ENCODE measurements at places on chromosomes 16 and 17. TPM values are rescaled to one million over a fixed set of nuclear protein-coding genes. Genes with fewer than 3 reads are reported as not detected.

DNA sequence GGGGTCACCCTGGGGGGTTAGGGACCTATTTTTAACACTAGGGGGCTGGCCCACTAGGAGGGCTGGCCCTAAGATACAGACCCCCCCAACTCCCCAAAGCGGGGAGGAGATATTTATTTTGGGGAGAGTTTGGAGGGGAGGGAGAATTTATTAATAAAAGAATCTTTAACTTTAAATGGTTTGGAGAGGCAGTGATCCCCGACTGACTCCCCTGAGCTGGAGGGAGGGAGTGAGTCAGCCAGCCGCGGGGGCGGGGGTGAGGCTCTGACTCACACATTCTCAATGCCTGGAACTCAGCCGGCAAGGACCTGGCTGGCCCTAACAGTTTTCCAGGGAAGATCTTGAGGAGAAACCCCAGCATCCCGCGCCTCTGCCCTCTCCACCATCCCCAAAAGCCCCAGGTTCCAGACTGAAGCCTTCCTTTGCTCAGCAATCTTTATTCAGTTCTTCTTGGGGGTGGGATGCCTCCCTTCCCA, 1.5 kb downstream of the HCFC1R1 start:
- peak; percentile 92 for DNase-seq

TBKBP1 gene
- total RNA-seq, result 11.2 TPM

TBC1D3 gene
- total RNA-seq, result not detected

- no peak for DNase-seq
Measured at GRCh38 chr16:27954191-27954590, 109.3 kb downstream of the GSG1L start.

GRCh38 chr16:75023009-75023408, 24.2 kb downstream of the ZNRF1 start:
- no peak for DNase-seq

DNA sequence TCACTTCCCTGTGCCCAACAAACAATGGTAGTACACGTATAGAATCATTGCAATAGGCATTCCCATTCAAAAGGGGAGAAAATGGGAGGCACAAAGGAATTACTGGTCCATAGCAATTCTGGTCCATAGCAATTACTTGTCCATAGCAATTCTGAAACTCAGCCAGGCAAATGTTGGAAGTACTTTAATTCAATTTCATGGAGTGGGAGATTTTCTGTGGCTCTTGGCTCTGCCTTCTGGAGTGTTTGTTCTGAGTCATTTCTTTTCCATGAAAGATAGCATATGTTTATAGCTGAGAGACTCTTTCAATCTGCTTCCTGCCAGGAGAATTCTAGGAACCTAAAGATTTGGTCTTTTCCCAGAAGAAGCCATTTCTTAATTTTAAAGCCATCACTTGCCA, 182.8 kb upstream of the ELAC2 start:
- no peak for DNase-seq

VAT1L gene
- total RNA-seq, result 49.4 TPM

DNA sequence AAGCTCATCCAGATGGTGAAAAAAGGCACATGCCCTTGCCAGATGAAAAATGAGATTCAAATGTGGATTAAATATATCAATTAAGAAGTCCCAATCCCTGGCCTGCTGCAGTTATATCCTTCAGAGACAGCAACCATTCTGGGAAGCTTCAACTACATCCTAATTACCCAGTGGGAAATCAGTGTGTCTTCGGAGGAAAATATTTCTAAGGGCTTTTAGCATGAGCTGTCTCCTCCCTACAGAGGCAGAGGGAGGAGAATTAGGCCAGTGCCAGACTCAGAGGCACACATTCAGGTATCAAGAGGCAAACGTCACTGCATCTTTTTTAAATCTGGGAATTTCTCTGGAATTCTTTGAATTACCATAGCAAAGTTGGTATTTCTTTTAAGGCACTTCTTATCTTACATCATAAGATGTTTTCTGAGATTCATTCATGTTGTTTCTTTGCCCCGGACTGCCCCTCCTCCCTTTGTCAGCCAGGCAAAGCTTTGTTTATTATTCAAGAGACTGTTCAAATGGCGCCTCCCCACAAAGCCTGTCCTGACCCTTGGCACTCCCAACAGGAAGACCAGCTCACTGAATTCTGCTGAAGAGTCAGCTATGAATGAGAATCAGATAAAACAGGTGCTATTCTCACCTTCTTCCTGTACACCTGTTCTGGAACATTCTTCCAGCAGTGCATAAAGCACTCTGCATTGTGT, 38.3 kb upstream of the SMPD3 start:
- DNase-seq, result no peak

VASN gene
- 6.3 TPM for total RNA-seq

RTN4RL1 gene
- 0.32 TPM for total RNA-seq

DNA sequence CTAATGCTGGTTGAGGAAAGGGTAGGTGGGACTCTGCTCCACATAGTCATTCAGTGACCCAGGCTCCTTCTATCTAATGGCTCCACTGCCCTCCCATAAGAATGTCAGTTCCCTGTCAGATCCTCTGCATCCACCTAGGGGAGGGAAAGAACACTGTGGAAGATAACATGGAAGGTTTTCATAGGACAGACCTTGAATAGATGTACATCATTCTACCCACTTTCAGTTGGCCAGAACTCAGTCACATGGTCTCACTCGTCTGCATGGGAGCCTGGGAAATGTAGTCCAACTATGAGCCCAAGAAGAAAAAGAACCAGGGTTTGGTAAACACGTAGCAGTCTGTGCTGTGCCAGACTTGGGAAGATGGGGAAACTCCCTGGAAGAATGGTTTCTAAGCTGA, 27.1 kb upstream of the SCNN1B start:
- DNase-seq, result no peak

PCTP gene
- total RNA-seq, result 13.2 TPM

DNA sequence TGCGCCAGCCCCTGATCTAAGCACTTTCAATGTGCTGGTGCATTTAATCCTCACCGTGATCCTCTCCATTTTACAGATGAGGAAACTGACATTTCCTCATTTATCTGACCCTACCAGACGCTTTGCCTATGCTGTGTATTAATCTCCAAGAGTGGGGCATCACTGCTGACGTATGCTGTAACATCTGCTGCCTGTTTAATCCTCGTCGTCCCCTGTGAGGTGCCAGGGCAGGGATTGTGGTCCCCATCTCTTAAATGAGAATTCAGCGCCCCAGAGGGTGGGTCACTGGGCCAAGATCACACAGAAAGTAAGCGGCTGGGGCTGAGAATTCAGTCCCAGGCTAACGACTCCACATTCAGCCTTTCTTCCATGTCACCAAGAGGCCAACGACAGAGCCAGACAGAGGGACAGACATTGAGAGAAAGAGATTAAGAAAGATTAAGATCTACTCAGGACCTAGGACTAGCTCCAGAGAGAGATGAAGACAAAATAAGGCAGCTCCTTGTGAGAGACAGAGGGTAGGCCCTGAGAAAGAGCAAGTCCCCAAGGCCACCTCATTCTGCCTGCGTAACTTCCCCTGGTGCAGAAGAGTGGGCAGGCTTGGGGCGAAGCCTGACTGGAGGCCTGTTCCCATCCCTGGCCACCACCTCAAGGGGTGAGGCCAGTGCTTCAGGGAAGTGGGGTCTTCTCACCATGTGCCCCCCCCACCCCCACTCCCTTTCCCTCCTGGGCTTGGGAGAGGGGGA, 13.5 kb downstream of the CACNA1G start:
- no peak for DNase-seq

FBXW10B gene
- 1.2 TPM for total RNA-seq

- no peak for DNase-seq
Measured at GRCh38 chr16:29643596-29643995, 19.5 kb upstream of the SPN start.

- DNase-seq, result no peak
Measured at GRCh38 chr16:1659031-1659430, 19.0 kb upstream of the JPT2 start.

ASGR1 gene
- total RNA-seq, result 0.54 TPM

NUTF2 gene
- 87.1 TPM for total RNA-seq

DNA sequence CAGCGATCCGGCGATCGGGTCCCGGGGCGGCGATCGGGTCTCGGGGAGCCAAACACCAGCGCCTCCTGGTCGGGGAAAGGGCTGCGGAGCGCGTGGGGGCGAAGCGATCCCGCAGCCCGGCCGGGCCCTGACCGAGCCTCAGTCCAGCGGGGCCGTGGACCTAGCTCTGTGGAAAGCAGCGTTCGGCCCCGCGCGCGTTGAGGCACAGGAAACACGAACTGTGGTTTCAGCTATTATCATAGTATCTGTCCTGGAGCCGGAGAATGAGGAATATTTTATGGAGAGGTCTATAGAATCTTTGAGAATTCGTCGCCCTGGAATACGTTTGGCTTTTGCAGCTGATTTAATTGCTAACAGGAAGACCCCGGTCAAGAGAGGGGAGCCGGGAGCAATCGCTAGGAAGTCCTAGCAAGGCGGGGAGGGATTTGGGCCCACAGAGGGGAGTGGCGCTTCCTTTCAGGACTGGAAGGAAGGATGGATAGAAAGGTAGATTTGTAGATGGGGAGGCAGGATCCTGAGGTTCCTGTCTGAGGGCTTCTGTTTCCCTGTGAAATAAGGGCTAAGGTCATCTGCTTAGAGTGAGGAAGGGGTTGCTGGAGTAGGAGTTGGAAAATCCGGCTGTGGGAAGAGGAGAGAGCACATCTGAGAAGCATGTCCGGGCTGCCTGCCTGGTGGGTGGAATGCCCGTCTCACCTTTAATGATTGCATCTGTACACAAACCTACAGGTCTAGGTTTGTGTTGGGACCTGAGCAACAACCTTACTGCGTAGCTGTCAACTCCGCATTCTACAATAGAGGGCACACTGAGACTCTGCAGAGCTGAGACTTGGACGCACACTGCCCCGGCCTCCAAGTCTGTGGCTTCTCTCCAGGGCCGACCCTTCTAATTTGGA, 770 bp downstream of the CCNF start:
- no peak for DNase-seq

- no peak for DNase-seq
Measured at GRCh38 chr17:76987486-76988093, 119.4 kb downstream of the MGAT5B start.

DNA sequence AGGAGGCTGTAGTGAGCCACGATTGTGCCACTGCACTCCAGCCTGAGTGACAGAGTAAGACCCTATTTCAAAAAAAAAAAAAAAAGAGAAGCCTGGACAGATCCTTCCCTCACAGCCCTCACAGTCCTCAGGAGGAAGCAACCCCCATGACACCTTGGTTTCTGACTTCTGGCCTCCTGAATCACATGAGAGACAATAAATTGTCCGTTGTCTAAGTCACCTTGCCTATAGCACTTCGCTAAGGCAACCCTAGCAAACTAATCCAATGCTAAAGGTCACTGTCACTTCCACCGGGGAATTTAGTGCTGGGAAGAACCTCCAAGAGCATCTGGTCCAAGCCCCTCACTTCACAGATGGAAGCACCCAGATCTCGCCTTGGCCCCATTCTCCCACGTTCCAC, 18.9 kb upstream of the SLC39A11 start:
- DNase-seq, result no peak

- DNase-seq, result no peak
Measured at GRCh38 chr17:18190628-18191235, 7.1 kb downstream of the ALKBH5 start.

DNA sequence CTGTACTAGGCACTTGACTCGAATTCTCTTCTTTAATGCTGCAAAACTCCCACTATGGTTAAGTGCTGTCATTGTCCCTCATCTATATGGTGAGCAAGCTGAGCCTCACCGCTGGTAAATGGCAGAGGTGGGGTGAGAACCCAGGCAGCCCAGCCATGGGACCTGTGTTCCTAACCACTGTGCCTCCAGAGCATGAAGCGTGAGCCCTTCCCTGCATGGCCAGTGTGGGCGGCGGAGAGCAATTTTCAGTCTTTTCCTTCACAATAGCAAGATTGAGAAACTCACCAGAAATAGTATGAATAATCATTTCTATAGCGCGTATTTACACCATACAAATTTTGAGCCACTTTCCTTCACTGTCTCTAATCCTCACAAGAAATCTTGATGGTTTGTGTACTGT, 9.2 kb downstream of the BFAR start:
- no peak for DNase-seq

GRCh38 chr16:13245713-13246377, 344.4 kb downstream of the SHISA9 start:
- DNase-seq, result no peak

FBXW10 gene
- total RNA-seq, result 0.51 TPM

GRCh38 chr17:55334881-55335540, 70.3 kb downstream of the HLF start:
- no peak for DNase-seq

CACNG5 gene
- not detected for total RNA-seq

DNA sequence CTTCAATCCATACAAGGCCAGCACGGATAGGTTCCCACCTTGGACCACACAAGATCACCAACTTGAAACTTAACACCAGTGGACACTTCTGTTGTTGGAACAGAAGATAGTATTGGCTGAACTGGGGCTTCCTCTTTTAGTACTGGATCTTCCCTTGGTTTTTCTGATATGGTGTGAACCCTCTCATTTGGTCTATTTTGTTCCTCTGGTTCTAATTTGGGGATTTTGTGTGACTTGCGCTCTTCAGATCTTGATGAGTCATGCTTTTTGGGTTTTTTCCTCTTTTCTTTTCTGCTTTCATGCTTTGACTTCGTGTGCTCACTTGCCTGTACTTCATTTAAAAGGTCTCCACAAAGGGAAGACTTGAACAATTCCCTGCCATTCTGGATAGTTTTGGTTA, 39.0 kb downstream of the SOST start:
- no peak for DNase-seq

DNA sequence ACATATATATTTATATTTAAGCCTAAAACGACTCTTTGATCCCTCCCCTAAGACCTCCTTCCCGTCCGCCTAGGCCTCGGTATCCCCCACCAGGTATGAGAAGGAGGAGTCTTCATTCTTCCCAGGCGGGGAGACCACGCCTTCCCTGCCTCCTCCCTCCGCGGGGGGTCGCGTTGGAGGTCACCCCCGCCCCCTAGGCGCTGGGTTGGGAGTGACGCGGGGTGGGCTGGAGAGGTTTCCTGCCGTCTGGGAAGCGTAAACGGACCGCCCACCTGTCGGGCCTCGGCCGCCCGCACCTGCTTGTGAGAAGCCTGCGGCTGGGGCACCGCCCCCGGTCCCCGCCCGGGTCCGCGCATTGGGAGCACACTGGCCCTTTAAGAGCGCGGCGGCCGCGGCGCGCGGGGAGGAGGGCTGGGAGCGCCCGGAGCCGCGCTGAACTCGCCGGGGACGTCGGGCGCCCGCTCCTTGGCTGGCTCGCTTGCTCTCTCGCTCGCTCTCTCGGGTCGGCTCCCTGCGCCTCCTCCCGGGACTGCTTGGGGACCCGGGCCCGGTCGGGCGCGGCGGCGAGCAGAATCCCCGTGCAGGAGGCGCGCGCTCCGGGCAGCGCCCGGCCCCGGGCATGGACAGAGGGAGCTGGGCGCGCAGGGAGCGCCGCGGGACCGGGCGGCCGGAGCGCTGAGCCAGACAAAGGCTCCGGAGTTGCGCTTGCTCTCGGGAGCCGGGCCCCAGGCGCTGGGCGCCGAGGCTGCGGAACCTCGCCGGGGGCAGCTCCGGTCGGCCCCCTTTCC, at the start of gene MMP15:
Gene MMP15, plus strand, starts transcription at position 404 of the 788 bp plus-strand sequence. CDS start 597 bp downstream, outside the sequence.
- no peak for DNase-seq

MMP28 gene
- total RNA-seq, result 1.2 TPM

DNA sequence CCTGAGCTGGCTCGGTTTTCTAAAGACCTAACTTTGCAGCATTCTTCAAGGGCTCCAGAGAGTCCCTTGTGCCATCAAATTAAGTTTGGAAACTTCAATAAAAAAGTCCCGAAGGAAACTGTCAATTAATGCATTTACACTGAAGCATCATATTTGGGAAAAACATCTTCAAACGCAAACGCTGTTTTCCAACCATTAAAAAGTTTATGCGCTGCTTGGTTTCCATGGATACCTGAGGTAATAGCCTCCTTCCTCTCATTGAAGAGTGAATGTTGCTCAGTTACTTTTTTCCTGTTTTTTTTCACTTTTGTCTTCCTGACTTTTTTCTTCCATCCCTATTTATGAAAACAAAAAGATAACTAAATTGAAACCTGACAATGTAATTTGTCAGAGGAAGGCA, 399.1 kb downstream of the MAF start:
- no peak for DNase-seq

All from cardiac septum (tissue), 1 donor.